ENCODE measurements at places on chromosomes 3 and 15.

GRCh38 chr15:71301958-71302621, 186.8 kb downstream of the THSD4 start:
- no peak for DNase-seq

- DNase-seq = no peak
Observed at GRCh38 chr3:88996691-88997090, 110.7 kb upstream of the EPHA3 start.

DNA sequence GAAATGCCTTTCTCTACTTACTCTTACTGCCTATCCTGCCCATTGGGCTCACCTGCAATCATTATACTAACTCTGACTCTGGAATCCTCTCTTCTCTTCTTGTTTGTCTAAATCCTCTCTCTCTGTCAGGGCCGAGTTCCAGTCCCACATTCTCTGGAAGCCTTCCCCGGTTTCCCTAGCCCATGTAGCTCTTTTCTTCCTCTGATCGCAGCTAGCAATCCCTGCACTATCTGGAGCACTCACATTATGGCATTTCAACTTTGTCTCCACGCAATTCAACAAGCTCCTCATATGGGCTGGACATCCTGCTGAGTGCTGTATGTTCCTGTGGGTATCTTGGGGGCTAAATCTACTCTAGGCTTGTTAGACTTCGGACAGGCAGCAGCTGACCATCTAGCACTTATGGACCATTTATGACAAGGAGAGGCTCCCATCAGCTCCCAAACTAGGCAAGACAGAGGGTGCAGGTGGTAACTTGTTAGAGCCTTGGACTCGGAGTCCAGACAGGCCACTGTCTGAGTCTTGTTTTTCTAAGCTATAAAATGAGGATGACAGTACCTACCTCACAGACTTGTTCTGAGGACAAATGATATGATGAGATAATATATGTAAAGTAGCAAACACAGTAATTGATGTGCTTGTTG, 58.3 kb downstream of the EPHB3 start:
- no peak for DNase-seq

- no peak for DNase-seq
Observed at GRCh38 chr3:194945508-194945907, 259.8 kb downstream of the FAM43A start.

- DNase-seq = no peak
Observed at GRCh38 chr3:172708921-172709773, 1.7 kb downstream of the NCEH1 start.

DNA sequence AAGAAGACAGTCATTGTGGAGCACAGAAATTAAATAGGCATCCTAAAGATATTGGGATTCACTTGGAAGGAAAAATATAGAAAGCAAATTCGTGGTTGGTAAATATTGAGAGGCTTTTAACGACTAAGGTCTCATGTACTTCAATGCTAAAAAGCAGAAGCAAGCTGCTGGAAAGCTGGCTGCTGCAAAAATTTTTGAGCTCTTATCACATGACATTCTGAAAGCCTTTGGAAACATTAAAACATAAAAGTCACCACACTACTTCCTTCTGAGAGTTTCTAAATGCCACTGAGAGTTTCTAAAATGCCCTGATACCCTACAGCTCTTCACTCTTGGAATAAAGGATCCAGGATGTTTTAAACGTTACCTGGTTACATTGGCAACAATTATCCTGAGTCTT, 39.0 kb upstream of the CBLB start:
- DNase-seq = no peak

- no peak for DNase-seq
Observed at GRCh38 chr3:9721015-9721699, 10.4 kb upstream of the BRPF1 start.

- DNase-seq = no peak
Observed at GRCh38 chr3:52153389-52154096, 680 bp downstream of the POC1A start.

GRCh38 chr3:4531478-4532025, 38.4 kb downstream of the ITPR1 start:
- no peak for DNase-seq

DNA sequence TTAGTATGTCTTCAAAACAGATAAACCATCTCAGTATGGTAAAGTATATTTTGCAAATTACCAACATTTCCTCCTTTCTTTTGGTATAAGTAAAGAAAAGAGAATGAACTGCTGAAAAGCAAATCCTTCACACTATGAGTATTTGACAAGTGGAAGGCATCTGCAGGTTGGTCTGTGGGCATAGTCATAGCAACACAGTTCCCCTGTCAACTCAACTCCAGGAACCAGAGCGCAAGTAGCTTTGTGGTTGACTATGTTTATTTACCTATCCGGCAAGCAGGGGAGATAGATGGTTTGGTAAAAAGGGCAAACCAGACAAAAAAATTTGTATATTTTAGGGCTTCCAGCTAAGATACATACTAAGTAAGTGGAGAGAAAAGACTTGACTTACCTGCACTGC, 88.3 kb upstream of the PPIB start:
- DNase-seq = no peak

- DNase-seq = no peak
Observed at GRCh38 chr3:100040451-100041225, 73.7 kb downstream of the FILIP1L start.

GRCh38 chr3:59994732-59995304, 945.0 kb upstream of the CFAP20DC start:
- no peak for DNase-seq

Data from T1000 (cell line).